Stimulated activated effector memory CD8-positive, alpha-beta T cell treated with anti-CD3 and anti-CD28 coated beads, Interleukin-12 subunit alpha, Interleukin-12 subunit beta, amount 100 ng/mL, for 72 hours (primary cell): ENCODE measurements at places on chromosomes 5 and 9.

- DNase-seq = no peak
Observed at GRCh38 chr9:37676411-37676830, 25.7 kb downstream of the FRMPD1 start.

GRCh38 chr9:132543251-132543650 is 39.2 kb upstream of the BARHL1 start:
- no peak for DNase-seq

- no peak for DNase-seq
Observed at GRCh38 chr5:133364936-133365707, 247.2 kb downstream of the FSTL4 start.

GRCh38 chr5:127061956-127062355 is 11.3 kb downstream of the C5orf63 start:
- no peak for DNase-seq

DNA sequence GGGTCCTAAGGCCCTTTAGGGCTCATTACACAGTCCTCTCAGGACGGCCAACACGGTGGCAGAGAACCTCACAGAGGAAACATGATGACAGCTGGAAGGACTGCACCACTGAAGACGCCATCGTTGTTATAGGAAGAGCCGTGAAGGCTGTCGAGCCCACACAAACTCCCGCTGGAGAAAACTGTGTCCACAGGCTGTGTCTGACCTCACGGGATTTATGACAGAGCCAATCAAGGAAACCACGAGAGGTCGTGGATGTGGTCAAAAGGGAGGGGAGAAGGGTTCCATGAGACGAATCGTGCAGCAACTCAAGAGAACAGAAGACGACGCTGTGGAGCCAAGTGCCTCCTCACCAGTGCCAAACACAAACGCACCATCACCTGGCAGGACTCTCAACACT is 12.2 kb downstream of the QSOX2 start:
- DNase-seq = no peak

- no peak for DNase-seq
Observed at GRCh38 chr5:10793785-10794184, 32.8 kb upstream of the DAP start.

DNA sequence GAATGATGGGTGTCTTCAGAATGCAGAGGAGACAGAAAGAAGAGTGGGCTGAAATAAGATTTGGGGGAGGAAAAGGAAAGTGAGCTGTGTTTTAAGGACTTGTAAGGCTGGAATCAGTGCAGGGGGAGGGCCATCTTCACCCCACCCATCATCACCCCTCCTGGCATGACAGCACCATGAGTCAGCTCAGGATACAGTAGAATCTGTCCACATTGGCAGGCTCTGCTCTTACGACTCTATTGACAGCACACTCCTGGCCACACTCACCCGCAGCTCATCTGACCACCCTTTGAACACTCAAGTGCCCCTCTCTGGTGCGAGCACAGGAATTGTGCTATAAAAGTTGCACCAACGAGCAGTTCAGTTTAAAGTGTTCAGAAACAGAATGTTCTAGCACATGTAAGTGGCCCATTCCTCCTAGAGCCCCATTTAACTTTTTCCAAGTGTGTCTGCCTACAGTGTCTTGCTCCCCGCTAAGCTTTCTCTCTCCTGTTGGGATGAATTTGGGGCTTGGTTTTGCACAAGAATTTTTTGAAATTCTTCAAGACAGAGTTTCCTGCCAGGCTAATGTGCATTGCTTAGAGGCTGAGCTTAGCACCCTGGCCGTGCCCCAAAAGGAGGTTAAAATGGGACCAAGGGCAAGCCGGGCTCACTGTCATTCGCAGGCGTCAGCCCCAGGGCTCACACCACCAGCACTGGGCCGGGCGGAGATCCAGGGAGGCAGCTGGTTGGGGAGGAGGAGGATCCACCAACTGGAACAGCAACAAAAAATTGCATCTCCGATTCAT is 12.0 kb downstream of the ADRA1B start:
- DNase-seq = no peak

- no peak for DNase-seq
Observed at GRCh38 chr5:142612494-142613270, 73.2 kb downstream of the FGF1 start.

GRCh38 chr5:178777520-178777919 is 47.1 kb upstream of the ZNF354A start:
- DNase-seq = no peak

- DNase-seq = no peak
Observed at GRCh38 chr9:133161547-133161950, 2.2 kb downstream of the GBGT1 start.

- DNase-seq = no peak
Observed at GRCh38 chr5:121695307-121695706, 156.4 kb upstream of the FTMT start.

DNA sequence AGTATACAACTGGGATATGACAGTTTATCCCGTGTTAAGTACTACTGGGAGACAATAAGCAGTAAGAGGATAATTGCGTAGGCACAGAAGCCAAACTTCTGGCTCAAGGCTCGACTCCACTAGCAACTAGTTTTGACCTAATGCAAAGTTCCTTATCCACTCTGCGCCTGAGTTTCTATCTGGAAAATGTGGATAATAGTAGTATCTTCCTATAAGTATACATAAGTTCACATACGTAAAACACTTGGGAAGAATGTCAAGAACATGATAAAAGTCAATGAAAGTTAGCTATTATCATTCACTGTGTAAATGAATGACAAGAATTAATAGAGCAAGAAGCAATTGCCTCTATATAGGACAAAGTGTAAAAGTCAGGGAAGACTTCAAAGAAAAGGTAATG is 45.7 kb downstream of the FTMT start:
- DNase-seq = no peak
